AG08395 (cell line): ENCODE measurements at places on chromosomes 5 and 9.

DNA sequence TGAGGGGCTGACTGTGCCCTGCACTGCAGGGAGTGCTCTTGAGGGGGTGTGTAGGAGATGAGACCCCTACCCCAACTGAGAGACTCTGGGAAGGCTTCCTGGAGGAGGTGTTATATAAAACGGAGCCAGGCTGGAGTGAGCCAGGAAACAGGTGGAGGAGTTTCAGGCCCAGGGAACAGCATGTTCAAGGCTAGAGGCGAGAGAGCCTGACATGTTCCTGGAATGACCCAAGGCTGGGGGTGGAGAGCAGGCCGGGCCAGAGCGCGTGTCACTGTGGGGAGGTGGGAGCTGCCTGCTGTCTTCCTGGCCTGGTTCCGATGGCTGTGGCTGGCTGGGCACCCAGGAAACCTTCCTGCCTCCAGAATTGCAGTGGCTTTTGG, 48.7 kb downstream of the RXRA start:
- DNase-seq: no peak

DNA sequence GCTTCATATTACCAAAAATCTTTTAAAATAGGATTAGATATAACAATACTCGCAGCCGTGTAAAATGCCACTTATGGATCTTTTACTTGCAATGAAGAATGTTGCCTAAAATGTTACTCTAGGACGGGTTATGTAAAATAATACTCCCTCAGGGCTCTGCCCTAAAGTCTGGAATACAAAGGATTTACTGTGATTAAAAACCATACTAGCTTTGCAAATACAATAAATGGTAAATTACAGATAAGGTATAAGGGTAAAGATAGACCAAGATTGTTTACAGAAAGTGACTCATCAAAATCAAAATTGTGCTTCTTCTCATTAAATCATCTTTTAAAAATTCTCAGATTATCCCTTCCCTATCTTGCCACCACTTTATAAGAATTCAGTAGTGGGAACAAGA, 163.6 kb downstream of the MEF2C start:
- no peak for DNase-seq

GRCh38 chr9:20353931-20354652, 268.2 kb downstream of the MLLT3 start:
- DNase-seq: peak; percentile 34

DNA sequence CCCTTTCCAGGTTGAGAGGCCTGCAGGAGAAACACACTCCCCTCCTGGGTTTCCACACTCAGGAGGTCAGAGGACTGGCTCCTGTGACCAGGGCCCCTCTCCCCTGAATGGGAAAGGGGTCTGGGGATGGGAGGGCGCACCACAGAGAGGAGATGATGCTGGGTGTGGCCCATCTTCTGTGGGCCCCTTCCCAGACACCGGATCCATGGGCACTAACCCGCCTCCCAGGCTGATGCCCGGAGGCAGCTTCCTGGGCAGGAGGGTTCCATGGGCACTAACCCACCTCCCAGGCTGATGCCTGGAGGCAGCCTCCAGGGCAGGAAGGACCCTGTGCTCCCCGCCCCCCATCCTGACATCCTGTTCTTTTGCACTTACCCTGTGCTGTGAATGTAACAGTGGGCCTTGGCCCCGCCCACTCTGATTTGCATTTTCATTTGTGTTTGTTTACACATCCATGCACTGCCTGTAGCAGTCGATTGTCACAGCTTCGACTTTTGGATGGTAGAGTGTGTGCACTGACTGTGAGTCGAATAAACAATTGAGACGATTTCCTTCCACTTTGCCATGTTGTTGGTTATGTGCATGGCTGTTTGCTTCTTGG, 9.3 kb upstream of the DOLPP1 start:
- no peak for DNase-seq

GRCh38 chr5:83632874-83633273, 87.8 kb downstream of the HAPLN1 start:
- DNase-seq: peak; percentile 10

GRCh38 chr5:135246923-135247795, 151.9 kb downstream of the MACROH2A1 start:
- DNase-seq: peak; percentile 82

GRCh38 chr9:928363-929042, 48.0 kb upstream of the DMRT3 start:
- peak; percentile 13 for DNase-seq

- DNase-seq: peak; percentile 61
Observed at GRCh38 chr9:108184941-108185340, 670.8 kb downstream of the ACTL7B start.

- DNase-seq: no peak
Observed at GRCh38 chr9:91425271-91425670, 1.6 kb upstream of the NFIL3 start.

GRCh38 chr9:130932255-130933079, 6.6 kb downstream of the FIBCD1 start:
- DNase-seq: no peak

- DNase-seq: no peak
Observed at GRCh38 chr9:120983259-120983837, 56.8 kb upstream of the TRAF1 start.

- peak; percentile 22 for DNase-seq
Observed at GRCh38 chr5:140402258-140403074, 833 bp downstream of the ANKHD1 start.

DNA sequence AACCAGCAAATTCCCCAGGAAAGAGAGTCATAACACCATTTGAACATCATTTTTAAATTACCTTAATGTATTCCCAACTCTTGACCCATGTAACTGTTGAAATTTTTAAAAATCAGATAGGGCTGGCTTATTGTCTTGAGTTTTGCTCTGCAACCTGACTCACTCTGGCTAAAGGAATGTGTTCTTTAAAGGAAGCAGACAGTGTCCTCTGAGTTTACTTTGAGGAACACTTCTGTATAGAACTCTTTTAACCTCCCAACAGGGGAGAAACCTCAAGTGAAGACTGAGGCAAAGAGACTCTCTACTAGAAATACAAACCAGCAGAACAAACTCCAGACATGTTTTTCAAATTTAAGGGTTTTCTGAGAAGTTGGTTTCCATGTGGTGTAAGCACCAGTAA, 248.9 kb downstream of the CWC27 start:
- no peak for DNase-seq

DNA sequence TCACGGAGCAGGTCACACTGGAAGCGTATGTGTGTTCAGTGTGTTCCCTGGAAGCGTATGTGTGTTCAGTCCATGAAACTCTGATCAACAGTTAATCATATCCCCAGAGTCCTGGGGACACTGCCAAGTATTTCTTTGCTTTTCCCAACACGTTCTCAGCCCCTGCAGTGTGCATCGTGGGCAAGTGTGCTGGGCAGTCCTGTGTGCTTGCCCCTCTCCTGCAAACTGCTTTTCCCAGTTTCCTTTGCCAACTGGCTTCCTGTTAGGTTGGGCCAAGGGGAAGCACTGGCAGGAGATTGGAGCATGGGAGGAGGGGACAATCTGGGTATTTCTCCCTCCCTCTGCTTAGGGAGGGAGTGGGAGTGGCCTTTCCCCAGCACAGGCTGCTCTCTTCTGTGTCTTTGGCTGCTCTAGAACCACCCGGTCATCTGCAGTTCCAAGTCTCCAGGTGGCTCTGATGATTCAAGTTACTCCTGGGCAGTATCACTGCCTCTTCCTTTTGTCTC, 36.8 kb upstream of the NEK6 start:
- peak; percentile 26 for DNase-seq

DNA sequence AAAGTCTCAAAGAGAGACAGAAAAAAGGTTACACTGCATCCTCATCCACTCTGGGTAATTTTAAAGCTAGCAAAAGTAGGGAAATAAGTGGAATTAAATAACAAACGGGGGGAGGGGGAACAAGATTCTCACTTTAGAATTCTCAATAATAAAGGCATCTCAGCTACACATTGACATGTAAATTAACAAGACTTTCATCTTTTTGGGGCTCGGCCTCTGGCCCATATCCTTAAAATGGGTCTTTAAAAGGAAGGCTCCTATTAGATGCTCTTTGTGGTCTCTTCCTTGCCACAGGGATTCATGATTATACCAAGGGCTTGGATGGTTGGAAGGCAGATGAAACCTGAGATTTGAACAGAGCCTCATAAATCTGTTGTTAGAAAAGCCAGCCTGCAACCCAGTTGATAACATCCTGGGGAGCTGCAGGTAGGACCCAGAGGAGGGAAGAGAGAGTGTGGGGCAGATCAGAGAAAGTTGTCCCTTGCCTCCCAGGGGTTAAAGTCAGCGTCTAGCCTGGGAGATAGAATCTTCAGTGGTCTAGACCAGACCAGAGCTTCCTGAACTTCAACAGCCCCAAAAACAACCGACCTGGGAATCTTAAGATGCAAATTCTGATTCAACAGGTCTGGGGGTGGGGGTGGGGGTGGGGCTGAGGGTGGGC, 135.9 kb downstream of the GCNT1 start:
- no peak for DNase-seq

GRCh38 chr5:135628771-135629563, 50.2 kb upstream of the CXCL14 start:
- DNase-seq: no peak

- DNase-seq: no peak
Observed at GRCh38 chr5:95958310-95959014, 3.2 kb downstream of the ELL2 start.

GRCh38 chr5:149421834-149422233, 42.7 kb upstream of the IL17B start:
- peak; percentile 27 for DNase-seq

- DNase-seq: peak; percentile 35
Observed at GRCh38 chr5:44365345-44365744, 23.9 kb downstream of the FGF10 start.

- no peak for DNase-seq
Observed at GRCh38 chr5:20041326-20042274, 53.6 kb upstream of the CDH18 start.

DNA sequence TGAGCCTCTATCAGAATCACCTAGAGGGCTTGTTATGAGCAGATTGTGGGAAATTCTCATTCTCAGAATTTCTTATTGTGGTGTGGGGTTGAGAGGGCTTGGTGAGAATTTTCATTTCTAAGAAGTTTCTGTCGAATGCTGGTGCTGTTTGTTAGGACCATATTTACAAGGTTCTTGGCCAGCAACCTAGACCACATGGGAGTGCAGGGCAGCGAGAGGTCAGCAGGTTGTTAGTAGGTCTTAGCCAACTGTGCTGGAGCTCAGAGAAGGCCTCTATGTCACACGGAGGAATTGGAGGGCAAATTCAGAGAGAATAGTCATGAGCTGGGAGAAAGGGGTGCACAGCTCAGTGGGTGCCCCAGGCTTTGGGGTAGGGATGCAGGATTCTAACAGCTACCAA, 357.0 kb downstream of the LRRC70 start:
- no peak for DNase-seq

GRCh38 chr5:143564417-143564816, 160.9 kb upstream of the NR3C1 start:
- no peak for DNase-seq

GRCh38 chr5:127995556-127995955, 88.0 kb upstream of the SLC12A2 start:
- DNase-seq: no peak

DNA sequence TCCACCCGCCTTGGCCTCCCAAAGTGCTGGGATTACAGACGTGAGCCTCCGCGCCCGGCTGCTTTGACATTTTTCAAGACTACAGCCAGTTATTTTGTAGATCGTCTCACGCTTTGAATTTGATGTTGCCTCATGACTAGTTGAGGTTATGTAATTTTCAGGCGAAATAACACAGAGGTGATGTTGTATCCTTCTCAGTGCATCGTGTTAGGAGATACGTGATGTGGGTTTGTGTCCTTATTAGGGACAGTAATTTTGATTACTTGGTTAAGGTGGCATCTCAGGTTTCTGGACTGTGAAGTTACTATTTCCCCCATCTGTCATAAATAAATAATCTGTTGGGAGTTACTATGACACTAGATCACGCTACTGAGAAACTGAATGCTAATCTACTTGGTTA, 25.0 kb downstream of the CTNNA1 start:
- DNase-seq: no peak

DNA sequence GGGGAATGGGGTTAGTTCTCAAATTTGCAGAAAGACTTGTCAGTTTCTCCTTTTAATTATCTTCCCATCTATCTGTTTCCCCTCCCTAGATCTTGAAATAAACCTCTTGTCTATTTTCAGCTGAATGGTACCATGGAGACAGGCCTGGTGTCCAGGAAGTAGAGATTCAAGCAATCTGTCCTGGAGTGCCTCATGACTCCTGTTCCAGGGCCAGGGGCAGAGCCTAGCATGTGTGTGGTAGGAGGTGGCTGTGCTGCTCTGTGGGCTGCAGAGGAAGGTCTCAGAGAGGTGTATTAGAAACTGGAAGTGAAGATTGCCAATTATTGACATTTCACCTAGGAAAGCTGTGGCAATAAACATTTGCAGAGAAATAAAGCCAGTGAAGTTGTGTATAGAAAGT, 175.8 kb upstream of the ATP10B start:
- DNase-seq: no peak

DNA sequence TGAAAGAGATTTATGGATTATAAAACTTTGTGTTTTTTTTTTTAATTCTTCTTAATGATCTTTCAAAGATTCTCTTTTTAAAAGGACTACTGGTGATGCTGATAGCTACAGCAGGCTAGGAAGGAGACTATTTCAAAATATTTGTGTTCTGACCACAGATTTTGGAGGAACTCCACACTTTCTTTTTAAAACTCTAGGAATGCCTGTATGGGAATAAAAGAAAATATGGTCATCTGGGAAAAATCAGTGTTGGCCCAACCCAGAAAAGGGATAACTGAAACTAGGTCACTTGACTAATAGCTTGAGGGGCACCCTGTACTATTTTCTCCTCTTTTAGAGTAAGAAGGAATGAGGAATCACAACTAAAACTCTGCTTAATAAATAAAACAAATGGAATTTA, 97.6 kb upstream of the ADAMTS19 start:
- no peak for DNase-seq

GRCh38 chr5:59548807-59549357, 344.6 kb downstream of the PDE4D start:
- DNase-seq: no peak

DNA sequence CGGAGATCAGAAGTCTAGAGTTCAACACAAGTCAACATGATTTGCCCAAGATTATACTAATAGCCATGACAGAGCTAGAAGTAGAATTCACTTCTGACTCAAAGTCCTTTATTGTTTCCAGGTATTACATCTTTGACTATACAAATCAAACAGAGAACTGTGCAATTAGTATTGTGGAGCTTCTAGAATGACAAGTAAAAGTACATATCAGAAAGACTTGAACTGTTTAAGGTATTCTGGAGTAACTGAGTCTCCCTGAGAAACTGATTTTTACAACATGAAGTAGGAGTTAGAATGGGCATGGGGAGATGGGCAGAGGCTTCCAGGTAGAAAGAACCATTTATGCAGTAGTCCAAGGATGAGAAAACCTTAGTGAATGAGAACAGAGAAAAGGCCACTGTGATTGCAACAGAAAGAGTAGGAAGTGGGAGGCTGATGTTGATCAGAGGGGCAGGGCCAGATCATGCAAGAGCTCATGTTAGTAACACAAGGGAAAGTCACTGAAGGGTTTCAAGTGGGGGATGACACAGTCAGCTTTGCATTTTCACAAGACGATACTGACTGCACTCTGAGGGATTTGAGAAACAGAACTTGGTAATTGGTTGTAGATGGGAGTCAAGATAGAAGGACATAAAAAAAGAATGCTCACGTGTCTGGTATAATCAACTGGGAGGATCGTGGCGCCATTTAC, 280.7 kb downstream of the RFX3 start:
- DNase-seq: no peak
